ENCODE measurements at places on chromosomes 3 and 15. TPM values are rescaled to one million over a fixed set of nuclear protein-coding genes. Genes with fewer than 3 reads are reported as not detected.

Gene CPN2
- total RNA-seq = not detected

Gene ANKRD63
- total RNA-seq = not detected

- no peak for DNase-seq
Observed at GRCh38 chr15:53962646-53963561, 15.3 kb upstream of the UNC13C start.

DNA sequence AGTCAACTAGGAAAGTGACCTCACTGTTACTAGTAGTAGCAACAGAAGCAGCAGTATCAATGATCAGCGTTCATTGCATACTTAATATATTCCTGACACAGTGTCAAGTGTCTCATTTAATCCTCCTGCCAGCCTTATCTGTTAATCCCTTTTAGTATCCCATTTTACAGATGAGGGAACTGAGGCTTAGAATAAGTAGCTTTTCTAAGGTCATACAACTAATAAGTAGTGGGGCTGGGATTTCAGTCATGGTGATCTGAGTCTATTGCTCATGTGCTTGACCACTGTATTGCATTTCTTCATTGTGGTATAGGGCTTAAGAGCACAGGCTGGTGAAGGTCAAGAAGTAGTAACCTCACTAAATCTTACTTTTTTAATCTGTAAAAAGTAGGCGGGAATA, 233.6 kb downstream of the PTPRG start:
- no peak for DNase-seq

DNA sequence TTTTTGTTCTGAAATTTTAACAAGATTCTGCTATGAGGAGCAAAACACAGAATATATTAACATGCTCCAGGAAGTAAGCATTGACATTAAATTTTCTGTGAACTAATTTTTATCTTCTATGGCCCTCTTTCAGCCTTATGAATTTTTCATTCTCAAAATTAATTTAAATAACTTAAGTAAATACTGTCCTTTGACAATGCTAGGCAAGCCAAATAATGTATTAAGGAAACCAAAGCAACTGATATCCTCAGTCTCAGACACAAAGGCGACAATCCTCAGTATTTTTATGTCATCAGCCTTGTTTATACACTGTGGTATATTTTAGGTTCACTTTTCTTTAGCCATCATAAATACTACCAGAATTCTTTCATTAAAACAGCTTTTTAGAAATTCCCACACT, 159.8 kb downstream of the CGGBP1 start:
- no peak for DNase-seq

- DNase-seq = no peak
Observed at GRCh38 chr3:113094337-113095221, 103.8 kb downstream of the GTPBP8 start.

DNA sequence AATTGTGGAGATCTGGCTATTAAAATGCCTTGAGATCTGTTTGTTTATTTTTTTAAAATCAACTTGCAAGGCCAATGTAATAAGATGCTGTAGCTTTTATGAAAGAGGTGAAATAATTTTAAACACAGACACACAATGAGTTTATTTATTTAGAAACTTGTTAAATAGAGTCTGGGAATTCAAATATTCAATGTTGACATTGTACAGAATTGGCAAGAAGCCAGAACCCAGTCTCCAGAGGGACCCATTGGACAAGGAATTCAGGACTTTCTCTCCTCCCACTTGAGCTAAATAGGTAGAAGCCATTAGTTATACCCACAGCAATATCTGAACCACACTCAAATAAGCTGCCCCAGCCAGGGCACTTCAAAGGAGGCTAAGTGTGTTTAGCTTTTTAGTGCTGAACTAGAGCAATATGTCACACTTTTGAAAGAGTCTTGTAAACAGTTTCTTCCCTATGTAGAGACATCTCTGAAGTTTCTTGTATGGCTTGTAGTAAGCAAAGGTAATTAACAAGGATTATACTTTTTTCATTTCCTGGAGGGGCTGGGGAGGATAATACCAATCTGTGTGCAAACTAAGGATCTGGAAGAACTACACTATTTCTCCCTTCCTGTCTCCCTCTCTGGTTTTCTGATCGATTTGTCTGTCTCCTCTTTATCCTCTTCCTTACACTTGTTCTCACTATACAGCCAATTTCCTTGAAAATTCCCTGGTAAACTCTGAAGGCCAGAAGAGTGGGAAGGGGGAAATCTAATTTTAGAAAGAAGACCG, 6.0 kb downstream of the MECOM start:
- DNase-seq = no peak

- no peak for DNase-seq
Observed at GRCh38 chr3:65811892-65812291, 226.8 kb downstream of the MAGI1 start.
